ENCODE measurements at places on chromosomes 12 and 14.
A peak's percentile ranks its signal among the peaks of the same experiment; 100 is the strongest.

GRCh38 chr12:123134826-123135225 is 16.1 kb downstream of the PITPNM2 start:
- no peak for DNase-seq

DNA sequence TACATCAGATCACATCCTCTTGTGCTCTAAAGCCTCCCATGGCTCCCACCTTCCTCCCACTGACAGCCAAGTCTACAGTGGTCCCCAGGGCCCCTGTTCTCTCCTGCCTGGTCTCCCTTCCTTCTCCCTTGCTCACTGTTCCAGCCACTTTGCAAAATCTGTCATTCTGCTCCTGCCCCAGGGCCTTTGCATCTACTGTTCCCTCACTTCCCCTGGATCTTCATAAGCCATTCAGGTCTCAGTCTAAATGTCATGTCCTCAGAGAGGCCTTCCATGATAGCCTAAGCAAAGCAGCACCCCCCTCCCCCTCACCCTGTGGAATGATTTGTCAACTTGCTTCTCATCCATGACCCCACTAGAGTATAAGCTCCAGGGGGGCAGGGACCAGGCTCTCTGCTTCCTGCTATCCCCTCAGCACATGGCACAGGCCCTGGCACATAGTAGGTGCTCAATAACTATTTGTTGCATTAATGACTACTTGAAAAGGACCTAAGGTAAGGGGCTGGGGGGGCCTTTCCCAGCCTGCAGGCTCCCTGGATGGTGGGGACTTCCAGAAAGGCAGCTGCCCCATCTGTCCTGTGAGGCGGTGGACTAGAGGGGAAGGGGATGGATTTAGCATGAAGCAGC is 5.0 kb downstream of the SLC8B1 start:
- no peak for DNase-seq

- DNase-seq = no peak
Observed at GRCh38 chr14:105841022-105842009, 314.9 kb downstream of the TMEM121 start.

DNA sequence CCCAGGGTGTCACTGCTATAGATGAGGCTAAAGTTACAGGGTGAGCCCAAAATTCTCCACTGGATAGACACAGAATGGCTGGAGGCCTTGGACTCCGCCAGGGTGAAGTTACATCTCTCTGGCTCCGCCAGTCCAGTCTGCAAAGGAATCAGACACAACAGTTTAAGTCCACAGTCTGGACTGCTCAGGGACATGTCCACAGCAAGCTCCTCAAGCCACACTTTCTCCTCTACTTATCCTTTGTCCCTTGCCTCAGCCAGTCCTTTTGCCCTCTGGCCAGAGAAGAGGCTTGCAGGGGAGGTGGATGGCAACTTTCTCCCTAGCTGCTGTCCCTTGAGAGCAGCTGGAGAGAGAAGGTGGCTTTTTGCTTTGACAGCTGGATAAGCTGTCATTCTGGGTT is 28.0 kb downstream of the PTPRB start:
- DNase-seq = no peak

DNA sequence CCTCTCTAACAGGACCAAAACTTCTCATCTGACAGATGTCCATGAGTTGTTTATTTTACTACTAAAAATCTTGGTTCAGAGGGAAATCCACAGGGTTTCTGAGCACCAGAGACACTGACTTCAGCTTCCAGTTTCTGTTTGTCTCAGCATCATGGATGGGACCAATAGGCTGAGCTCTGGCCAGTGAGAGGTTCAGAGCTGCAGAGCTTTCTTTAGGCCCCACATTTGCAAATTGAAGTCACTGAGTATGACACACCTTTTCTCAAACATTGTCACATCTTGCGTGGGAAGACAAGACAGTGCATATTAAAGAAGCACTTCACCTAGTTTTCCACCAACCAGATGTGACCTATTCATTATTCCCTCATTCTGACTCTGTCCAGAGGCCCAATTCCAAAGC is 45.2 kb downstream of the RDH12 start:
- no peak for DNase-seq

GRCh38 chr14:91669867-91670266 is 62.0 kb downstream of the CATSPERB start:
- DNase-seq = no peak

- DNase-seq = no peak
Observed at GRCh38 chr14:68729556-68729955, 63.3 kb downstream of the ZFP36L1 start.

DNA sequence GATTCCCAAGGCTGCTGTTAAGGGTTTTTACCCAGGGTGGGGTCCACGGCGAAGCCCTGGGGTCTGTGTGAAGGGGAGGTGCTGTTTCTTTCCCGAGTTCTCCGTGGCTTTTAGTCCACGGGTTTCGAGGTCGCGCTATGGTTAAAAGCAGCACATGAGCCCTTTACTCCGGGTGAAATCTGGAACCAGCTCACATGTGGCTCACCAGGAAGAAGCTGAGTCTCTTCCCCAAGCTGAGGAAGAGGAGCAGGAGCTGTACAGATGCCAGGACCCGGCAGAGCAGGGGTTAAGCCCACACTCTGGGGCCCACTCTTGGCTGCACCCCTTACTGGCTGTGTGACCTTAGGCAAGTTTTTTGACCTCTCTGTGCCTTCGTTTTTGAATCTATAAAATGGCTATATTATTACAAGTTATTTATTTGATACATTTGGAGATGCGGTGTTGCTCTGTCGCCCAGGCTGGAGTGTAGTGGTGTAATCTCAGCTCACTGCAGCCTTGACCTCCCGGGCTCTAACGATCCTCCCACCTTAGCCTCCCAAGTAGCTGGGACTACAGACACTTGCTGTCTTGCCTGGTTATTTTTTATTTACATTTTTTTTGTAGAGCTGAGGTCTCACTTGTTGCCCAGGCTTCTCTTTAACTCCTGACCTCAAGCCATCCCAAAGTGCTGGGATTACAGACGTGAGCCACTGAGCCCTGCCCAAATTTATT is 266.3 kb downstream of the AACS start:
- DNase-seq = no peak

- DNase-seq = no peak
Observed at GRCh38 chr14:64692189-64692985, 11.8 kb upstream of the PLEKHG3 start.

DNA sequence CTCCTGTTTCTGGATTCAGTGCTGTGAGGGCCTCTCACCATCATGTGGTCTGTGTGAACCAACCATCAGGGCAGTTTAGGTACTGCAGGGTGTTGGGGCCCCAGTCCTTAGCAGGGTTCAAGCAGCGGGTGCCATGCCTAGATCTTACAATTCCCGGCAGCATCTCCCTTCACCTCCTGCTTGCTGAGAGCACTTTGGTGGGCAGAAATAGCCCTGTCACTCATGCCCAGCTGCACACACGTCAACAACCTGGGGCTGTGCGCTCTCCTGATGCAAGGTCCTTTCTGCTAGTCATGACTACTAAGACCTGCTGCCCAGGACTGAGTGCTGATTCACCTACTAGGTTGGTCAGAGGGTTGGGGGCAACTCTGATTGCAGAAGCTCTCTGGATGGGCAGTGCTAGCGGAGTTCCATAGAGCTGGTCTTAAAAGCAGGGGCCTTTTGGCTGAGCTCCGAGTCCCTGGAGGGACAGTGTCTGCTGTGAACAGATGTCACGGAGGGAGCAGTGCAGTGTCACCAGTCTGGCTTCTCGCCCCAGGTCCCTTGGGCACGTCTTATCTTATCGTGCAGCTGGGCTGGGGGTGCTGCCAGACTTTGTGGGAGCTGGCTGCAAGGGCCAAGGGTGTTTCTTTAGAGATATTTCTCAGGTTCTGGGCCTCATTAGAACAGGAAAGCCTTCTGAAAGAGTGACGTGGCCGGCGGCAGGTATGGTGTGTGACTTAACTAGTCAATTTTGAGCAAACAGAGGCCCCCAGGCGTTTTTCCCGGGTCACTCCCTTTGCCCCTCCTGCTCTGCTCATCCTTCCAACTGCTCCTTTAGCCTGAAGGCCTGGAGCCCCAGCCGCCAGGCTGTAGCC is 71.8 kb downstream of the NINJ2 start:
- no peak for DNase-seq

- DNase-seq = no peak
Observed at GRCh38 chr12:43501703-43502102, 50.3 kb downstream of the ADAMTS20 start.

GRCh38 chr14:30287579-30288445 is 271.1 kb upstream of the G2E3 start:
- DNase-seq = no peak

DNA sequence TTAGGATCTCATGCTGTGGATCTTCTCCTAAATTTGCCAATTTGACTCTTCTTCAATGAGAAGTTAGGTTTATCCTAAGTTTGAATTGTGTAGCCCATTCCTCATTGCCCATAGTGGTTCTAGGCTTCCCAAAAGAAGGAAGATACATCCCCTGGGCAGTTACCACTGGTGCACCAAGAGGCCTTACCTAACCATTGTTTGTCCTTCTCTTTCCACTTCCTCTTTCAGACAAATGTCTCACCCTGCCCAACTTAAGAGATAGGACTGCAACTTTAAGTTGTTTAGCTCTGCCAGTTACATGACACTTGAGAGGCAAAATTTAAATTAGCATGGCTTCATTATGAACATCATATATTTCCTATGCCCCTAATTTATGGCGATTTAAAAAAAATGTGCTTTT is 9.4 kb upstream of the KCNH3 start:
- DNase-seq = no peak

- DNase-seq = peak; percentile 25
Observed at GRCh38 chr14:106875503-106875902, 1349.1 kb downstream of the TMEM121 start.

DNA sequence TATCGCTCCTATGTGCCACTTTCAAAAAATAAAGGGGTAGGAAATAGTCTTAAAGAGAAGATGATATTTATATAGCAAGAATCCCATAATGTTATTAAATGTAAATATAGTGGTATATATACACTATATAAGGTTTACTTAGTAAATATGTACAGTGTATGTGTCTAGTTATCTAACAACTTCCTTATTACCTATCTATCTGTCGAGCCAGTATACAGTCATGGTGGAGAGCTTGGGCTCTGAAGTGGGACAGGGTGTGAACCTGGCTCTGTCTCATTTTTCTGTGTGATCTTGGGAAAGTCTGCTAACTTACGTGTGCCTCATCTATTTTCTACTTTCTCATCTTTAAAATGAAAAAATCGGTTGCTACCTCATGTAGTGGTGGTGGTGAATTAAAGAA is 62.8 kb upstream of the SINHCAF start:
- no peak for DNase-seq

DNA sequence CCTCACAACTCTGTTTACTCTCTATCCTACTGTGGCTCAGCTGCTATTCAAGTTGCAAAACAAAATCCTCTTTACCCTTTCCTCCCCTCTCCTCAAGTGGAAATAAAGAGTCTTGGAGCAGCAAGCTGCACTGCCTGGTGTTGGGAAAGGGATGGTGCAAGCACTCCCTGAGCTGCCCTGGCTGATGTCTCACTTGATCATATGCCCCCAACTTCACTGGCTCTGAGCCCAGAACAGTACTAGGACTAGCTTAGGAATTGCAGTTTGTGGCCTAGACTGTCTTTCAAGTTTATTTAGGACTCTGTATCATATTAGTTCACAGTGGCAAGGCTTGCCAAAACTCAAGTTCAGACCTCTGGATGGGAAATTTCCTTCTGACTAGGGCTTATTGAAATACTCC is 1683.8 kb upstream of the SEL1L start:
- no peak for DNase-seq

DNA sequence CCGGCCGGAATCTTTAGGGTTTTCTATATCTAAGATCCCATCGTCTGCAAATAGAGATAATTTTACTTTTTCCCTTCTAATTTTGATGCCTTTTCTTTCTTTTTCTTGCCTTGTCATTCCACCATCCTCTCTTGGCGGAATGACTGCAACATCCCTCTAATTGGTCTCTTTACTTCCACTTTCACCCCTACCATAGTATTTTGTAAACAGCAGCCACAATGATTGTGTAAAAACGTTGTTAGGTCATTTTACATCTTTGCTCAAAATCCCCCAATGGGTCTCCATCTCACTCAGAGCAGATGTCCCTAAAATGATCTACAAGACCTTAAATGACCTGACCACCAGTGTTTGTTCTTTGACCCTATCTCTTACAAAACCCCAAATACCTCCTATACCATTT is 80.0 kb upstream of the STAC3 start:
- no peak for DNase-seq

DNA sequence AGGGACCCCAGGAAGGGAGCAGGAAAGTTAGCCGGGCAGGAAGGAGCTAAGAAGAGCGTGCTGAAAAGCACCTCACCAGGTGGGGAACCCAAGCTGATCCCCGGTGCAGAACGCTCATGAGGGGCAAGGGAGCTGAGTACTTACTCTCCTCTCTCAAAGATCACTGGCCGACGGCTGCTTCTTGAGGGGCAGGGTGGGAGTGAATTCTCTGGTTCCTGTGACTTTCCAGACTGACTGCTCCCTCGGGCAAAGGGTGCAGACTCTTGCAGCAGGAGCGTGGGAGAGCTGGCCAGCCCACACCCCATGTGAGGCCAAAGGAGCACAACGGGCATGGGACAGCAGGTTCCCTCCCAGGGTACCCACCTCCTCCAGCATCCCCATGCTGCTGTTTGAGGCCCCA is 44.9 kb upstream of the DIO3 start:
- no peak for DNase-seq

DNA sequence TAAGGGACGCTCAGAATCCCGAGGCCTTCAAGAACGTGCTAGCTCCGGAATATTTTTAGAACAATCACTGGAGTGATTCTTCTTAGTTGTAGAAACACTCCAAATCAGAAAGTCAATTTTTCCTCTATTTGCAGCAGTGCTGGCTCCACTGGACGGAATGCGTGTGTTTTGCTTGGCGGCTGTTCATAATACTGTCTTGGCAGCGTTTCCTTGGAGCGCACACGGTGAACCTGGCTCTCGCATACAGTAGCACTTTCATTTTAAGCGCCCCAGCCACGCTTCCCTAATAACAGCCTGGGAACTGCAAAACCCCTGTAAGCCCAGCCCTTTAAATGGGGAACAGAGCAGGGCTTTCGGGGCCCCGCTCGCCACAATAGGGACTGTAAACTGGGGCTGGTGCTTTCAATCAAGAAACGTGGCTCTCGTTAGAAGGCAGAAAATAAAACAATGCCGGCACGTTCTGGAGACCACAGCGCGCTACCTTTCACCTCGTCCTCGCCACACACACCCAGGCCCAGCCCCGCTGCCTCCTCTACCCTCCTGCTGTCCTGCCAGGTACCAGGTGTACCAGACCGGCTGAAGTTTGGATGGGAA is 79.9 kb downstream of the BCL11B start:
- DNase-seq = no peak

GRCh38 chr12:71469258-71469750 is 29.7 kb downstream of the LGR5 start:
- no peak for DNase-seq

GRCh38 chr14:100088226-100088625 is 23.0 kb downstream of the EVL start:
- DNase-seq = no peak

- no peak for DNase-seq
Observed at GRCh38 chr14:56208520-56208919, 90.3 kb downstream of the PELI2 start.

All from activated CD4-positive, alpha-beta T cell treated with anti-CD3 and anti-CD28 coated beads for 24 hours (primary cell).